ENCODE measurements at places on chromosomes 11 and 22.

GRCh38 chr22:36561291-36561811 lies 32.4 kb upstream of the EIF3D start:
- DNase-seq = no peak

DNA sequence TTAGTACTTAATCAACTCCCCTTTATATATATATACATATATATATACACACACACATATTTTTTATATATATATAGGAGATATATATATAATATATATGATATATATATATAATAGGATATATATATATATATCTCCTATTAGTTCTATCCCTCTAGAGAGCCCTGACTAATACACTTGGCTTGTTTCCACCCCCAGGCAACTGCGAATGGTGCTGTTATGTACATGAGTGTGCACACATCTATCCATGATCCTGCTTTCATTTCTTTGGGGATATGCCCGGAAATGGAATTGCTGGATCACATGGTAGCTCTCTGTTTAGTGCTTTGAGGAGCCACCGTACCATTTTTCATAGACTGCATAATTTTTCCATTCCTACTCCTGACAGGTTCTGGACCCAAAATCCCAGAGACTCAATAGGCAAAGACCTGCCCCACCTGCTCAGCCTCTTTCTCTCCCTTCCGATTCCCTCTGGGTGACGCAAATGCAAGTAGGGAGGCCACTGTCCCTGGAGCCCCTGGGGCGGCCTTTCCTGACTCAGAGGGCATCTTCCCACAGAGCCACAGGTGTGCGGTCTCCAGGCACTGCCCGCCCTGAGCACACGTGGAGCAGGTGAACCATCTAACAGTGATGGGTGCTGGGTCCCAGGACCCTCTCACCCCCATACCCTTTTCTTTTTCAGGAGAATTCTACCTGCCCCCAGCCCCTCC lies 12.0 kb downstream of the FGF3 start:
- no peak for DNase-seq

DNA sequence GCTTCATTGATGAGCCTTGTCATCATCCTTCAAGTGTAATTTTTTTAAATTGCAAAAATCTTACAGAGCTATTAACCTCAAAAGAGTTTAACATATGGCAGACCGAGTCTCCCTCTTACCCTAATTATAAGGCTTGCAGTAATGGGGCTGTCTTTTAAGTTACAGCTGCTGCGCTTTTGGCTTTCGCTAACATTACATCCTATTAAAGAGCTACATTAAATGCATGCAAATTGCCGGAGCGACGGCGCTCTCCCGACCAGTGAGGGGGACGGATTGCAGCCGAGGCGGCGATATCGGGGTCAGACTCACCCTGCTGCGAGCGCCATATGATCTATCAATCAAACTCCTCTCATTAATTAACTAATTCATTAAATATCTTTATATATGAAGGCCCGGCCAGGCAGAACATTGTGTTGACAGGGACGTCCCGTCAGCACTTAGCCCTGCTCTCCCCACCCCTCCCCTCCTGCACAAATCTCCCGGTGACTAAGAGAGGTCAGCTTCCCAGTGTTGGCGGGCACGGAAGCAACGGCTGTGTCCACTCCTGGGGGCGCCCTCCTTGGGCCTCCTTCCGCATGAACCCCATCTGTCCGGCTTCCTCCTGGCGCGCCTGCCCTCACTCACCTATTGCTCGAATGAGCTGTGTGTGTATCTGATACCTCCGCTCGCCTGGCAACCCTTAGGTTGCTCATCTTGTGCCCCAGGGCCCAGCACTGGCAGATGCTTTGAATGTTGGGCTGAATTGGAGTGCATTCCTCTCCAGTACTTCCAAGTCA lies 156.0 kb upstream of the CADM1 start:
- no peak for DNase-seq

GRCh38 chr11:96213500-96213899 lies 129.5 kb downstream of the MAML2 start:
- peak; percentile 74 for DNase-seq

Measured in renal cortical epithelial cell (primary cell).